ENCODE measurements at places on chromosomes 1 and 21.

- DNase-seq, result no peak
Measured at GRCh38 chr1:242432491-242433095, 91.9 kb downstream of the PLD5 start.

GRCh38 chr1:93433407-93433961 is 14.4 kb upstream of the FNBP1L start:
- DNase-seq, result no peak

DNA sequence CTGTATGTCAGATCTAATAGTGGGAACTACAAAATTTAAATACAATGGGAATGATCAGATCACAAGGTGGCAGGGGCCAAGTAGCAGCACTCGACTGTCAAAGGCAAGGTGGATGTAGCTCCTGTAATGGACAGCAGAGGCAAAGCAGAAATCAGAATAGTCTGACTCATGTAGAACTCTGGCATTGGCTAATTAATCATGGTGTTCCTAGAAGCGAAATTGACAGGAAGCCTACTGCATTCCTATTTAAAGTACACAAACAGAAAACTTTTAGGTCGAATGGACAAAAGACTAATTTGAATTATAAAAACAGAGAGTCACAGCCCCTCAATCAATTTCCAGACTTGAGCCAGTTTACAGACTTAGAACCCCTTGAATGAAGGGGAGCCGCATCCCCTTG is 17.4 kb upstream of the IL12RB2 start:
- no peak for DNase-seq

- DNase-seq, result no peak
Measured at GRCh38 chr1:110420874-110421793, 13.6 kb upstream of the LAMTOR5 start.

- no peak for DNase-seq
Measured at GRCh38 chr1:208252836-208253576, 8.8 kb upstream of the PLXNA2 start.

DNA sequence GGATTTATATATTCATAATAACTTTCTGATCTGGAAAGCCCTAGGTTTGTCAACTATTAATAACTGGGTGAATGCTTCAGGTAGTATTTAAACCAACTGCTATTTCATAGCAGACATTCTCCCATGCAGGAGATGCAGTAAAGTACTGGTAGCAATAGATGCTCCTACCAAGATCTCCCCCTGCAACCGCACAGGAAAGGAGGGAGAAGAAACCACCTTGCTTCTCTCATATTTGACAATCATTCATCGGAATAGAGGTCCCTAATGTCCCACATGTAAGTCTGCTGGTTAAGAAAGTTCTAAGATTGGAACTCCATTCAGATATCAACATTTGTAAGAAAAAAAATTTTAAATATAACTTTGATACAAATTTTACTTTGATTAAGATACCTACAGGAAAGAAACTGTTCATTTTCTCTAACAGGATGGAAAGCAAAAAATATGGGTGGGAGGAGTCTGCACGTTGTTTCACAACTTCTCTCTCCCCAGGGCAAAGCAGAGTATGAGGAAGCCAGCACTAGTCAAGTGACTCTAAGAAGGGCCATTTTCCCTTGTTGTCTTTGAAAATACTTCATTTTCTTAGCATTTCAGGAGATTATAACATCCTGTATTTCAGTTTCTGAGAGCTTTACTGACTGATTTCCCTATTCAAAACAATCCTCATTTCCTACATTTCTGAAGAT is at the start of gene PYHIN1:
TSS of gene PYHIN1 (plus strand) at position 498 of the 683 bp plus-strand sequence. CDS start 5,359 bp downstream, outside the sequence.
- no peak for DNase-seq

GRCh38 chr21:46570631-46571030 is 34.3 kb downstream of the S100B start:
- DNase-seq, result no peak

DNA sequence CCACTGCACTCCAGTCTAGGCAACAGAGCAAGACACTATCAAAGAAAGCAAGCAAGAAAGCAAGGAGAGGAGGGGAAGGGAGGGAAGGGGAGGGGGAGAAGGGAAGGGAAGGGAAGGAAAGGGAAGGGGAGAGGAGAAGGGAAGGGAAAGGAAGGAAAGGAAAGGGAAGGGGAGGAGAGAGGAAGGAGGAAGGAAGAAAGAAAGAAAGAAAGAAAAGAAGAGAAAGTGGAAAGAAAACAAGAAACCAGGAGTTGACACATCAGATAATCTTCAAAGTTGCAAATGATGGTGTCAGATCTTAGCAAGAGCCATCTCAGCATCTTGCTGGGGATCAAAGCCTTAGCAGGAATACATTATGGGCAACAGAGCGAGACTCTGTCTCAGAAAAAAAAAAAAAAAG is 14.9 kb upstream of the CDA start:
- no peak for DNase-seq

DNA sequence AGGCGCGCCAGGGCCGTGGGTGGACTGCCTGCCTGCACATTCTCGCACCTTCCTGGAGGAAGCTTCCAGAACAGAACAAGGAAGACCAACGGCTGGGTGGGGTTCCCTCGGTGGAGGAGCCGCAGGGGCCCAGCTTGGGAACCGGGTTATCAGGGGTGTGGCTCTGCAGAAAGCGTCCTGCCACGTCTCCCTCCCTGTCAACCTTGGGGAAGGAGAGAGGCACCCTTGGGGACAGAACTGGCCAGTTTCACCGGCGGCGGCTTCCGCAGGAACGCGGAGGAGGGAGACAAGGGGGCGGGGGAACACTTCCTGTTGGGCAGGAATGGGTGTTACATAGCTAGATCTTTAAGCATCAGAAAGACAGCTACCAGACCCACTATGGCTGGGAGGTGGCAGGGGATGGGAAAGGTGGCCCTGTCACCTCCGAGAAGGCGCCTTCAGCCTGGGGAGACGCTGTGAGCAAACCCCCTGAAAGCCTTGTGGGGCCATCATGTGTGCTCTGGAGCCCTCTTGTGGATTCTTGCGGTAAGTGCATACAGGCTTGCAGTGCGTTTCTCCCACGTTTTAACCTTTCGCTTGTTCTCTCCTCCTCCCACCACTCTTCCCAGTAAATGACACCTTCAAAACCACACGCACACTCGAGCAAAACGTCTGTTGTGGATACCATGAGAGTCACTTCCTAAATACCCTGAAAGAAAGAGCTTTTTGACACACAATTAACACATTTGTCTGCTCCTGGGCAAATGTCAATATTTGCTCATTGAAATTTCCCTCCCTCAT is 3.8 kb upstream of the PLEKHA6 start:
- peak; percentile 45 for DNase-seq

DNA sequence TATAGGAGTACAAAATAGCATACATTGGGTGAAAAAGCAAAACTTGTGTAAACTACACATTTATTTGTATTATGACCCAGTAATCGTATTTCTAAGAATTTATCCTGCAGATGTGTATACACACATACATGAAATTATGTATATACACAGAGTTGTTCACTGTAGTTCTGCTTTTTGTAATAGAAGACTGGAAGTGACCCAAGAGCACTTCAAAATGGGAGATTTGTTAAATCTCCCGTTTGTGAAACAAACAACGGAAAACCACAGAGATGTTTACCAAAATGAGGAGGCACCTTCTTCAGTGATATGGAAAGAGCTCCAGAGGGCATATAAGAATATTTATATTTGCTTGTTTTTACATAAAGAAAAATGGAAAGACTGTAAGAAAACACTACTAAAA is 18.0 kb upstream of the MNDA start:
- no peak for DNase-seq

GRCh38 chr1:197920067-197920396 is 2.9 kb downstream of the LHX9 start:
- no peak for DNase-seq

DNA sequence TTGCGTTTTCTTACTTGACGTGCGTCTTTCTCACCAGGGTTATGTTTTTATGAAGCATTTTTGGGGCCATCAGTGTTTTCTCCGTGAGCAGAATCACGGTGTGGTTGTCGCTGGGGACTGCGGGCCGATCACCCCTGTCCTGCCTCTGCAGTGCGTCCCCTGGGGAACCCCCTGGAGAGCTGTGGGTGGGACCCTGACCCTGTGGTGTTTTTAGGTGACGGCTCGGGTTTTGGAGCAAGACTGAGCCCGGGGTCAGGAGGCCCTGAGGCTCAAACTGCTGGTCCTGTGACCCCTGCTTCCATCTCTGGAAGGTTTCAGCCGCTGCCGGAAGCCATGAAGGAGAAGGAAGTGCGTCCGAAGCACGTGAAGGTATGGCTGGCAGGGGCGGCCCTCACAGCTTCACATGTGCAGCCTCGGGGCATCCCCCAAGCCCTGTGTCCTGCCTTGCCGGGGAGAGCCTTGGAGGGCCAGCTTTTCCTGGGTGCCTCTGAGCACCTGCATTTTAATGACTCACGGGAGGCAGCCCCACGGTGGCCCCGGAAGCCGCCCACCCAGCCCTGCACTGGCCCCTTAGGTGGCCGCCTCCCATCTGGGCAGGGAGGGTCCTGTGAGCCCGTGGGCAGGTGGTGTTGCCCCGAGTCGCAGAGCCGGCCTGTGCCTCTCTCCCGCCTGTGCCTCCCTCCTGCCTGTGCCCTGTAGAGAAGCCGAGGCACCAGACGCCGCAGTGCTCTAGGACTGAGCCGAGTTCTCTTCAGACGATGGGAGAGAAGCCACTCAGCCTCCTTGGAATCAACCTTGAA is 36.7 kb upstream of the DIP2A start:
- no peak for DNase-seq

DNA sequence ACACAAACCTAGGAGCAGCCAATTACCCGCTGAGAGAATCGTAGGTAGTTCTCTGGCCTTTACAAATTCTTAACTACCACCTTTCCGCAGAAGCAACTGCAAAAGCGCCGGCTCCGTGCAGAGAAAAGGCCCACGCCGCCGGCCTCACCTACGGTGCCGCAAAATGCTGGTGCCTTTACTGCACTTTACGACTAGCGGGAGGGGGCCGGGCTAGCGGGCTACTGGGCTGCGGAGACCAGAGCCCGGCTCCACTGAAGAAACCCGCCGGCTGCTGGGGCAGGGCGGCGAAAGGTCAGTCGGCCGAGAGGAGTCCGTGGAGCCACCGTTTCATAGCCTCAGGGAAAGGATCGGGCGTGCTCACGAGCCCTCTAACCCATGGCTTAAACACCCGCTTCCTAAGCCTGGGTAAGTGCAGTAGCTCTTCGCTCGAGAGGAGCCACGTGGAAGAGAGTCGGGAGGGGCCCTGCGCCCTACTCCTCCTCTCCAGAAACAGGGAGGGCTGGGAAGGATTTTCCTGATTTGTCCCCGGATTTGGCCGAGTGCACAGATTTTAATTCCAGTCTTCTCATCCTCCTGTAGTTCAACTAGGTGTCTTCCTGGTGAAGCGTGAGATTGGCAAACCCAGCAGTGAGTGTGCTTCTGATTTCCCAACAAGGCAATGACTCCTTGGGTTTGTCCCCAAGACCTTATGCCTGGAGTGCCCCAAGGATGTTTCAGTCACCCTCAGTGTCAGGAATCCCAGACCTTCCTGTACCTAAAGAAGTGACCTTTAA is at the start of gene DPH5:
TSS of gene DPH5 (minus strand) at position 128 of the 773 bp plus-strand sequence. CDS start 341 bp downstream, outside the sequence.
- peak; percentile 95 for DNase-seq

DNA sequence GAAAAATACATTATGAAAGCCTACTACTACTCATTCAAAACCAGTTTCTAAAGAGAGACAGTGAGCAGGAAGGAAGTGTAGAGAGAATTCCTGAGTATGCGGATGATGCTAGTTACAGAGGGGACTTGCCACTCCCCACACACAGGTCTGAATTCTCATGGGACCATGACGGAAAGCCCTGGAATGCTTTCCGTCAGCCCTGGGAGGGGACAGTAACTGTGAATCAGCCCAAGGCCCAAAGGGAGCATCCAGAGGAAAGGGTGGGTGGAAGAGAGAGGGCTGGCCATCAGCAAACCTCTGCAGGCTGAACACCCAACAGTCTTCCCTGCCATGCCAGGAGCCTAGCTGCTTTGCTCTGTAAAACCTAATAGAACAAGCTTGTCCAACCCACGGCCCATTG is 36.4 kb downstream of the RCSD1 start:
- DNase-seq, result no peak

DNA sequence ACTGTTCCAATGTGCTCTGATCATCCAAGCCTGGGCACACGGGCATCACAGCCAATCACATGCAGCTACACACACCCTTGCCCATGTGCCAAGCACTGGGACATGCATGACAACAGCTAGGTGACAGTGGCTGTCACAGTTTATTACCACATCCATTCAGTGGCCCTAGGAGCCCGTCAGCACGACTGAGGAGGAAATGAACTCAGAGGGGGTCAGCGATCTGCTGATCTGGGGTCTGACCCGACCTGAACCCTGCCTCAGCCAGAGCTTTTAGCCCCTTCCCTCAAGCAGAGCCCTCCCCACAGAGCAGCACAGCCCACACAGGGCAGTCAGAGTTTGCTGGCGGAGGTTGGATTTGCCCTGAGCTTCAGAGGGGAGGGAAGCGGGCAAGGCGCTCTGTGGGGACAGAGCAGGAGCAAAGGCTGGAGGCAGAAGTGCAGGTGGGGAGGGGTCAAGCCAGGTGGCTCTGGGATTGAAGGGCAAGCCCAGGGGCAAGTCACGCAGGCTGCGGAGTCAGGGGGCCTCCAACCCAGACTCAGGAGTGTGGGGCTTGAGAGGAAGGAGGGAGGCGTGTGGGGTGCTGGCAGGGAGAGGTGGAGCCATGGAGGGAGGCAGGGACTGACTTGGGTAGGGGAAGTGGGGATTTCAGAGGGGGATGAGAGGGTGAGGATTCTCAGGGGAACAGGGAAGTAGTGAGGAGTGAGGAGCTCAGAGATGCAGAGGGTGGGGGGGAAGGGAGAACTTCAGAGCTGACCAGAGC is 10.4 kb downstream of the SH3BGRL3 start:
- DNase-seq, result no peak

- DNase-seq, result no peak
Measured at GRCh38 chr1:192225266-192225665, 67.0 kb downstream of the RGS18 start.

DNA sequence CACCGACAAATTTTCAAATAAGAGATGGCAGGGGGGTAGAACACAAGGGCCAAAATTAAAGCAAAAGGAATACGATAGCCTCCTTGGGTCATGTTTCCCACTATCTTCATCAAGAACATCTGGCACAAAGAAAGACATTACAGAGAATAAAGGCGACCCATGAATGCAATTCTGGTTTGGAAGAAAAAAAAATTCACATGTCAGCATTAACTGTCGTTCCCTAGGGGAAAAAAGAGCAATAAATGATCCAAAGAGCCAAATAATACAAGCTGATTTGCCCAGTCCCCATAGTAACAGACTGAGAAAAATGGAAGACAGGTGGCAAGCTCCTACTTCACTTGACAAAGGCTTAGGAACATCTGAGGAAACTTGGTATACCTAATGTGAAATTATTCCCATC is 4.5 kb downstream of the STIL start:
- DNase-seq, result no peak

GRCh38 chr1:228270032-228270431 is 62.2 kb downstream of the OBSCN start:
- DNase-seq, result no peak

- no peak for DNase-seq
Measured at GRCh38 chr1:58431901-58432620, 114.5 kb downstream of the OMA1 start.

DNA sequence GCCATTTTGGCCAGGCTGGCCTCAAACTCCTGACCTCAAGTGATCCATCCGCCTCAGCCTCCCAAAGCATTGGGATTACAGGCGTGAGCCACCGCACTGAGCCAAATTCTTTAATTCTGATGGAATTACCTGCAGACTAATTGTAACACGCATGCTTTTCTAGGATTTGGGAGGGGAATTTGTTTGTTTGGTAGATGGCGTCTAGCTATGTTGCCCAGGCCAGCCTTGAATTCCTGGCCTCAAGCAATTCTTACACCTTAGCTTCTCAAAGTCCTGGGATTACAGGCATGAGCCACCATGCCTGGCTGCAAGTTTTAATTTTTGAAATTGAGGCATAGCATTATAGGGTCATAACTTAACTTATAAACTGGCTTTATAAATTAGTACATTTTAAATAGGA is 18.6 kb downstream of the RTCA start:
- no peak for DNase-seq

- no peak for DNase-seq
Measured at GRCh38 chr1:23651069-23651808, 40.4 kb upstream of the RPL11 start.
